ENCODE measurements at places on chromosomes 7 and 10. TPM values are rescaled to one million over a fixed set of nuclear protein-coding genes. Genes with fewer than 3 reads are reported as not detected.

Gene GIMAP2
- 30.5 TPM for total RNA-seq

Gene STRIP2
- total RNA-seq = 73.5 TPM

DNA sequence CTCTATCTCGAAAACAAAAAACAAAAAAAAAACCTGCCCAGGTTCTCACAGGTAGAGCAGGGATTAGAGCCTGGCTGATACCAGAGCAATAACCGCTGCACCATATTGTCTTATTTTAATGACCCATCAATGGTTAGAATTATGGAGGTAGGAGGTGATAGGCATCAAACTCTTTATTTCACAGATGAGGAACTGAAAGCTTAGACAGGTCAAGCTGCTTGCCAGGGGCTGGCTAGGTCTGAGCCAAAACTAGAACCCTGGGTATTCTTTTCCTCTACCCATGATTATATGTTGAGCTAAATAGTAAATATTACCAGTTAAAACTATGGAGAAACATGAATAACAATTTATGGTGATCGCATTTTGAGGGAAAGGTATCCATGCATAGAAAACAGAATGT is 2.0 kb upstream of the PPP1R3C start:
- H3K4me3 ChIP-seq = no peak overlapping the region
- peaks cover 49% of the 10 kb centered on the region for H3K27me3 ChIP-seq
- no peak for DNase-seq

DNA sequence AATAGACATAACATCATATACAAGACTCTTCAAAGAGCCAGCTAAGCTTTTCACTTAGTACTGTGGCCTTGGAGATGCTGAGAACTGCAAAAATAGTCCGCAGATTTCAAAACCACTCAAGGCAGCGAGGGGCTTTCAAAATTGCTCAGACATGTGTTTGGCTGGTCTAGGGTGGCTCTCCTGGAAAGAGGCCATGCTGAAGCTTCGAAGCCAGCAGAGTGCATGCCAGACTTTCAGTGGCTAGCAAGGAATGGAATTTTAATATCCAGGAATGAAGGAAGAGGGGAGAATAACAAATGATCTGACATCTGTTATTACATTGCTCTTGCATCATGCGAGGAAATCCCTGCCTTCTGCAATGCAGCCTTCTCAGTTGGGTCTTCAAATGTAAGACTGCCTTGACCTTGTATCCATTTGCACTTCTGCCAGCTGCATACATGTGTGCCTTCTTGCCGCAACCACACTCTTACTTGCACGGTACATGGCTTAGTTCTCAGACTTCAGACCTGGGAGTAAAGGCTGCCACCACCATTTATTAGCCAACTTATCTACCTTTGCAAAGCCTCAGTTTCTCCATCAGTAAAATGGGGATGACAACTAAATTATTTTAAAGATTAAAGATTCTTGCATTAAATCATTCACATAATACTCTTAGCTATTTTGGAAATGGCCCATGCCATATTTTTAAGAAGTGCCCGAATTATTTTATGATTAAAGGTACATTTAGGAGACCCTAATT is 55.9 kb downstream of the ITIH5 start:
- peaks cover 6% of the 10 kb centered on the region for H3K27me3 ChIP-seq
- DNase-seq = no peak
- no peaks in the 10 kb centered on the region for H3K36me3 ChIP-seq
- H3K27ac ChIP-seq = no peak overlapping the region
- H3K4me1 ChIP-seq = no peaks in the 10 kb centered on the region

DNA sequence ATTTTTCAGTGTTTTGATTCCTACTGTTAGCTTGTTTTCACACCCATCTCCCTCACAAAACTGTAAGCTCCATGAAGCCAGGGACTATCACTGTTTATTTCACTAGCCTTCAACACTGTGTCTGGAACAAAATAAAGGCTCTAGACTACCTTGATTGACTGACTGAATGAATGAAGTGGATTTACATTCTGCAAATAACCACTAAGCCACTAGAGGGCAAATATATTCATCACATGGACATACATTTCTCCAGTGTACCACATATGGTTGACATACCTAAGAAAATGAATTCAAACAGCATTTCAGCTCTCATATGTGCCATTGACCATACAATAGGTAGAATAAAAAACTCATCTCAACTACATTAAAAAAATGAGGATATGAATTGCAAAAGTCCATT is 185.9 kb downstream of the RAB11FIP2 start:
- DNase-seq = no peak
- H3K27me3 ChIP-seq = peaks cover 8% of the 10 kb centered on the region
- H3K27ac ChIP-seq = no peak overlapping the region
- no peaks in the 10 kb centered on the region for H3K4me1 ChIP-seq

GRCh38 chr10:88934900-88935672 is 17.5 kb downstream of the ACTA2 start:
- no peaks in the 10 kb centered on the region for H3K27me3 ChIP-seq
- H3K4me1 ChIP-seq = peaks cover 25% of the 10 kb centered on the region
- H3K36me3 ChIP-seq = peaks cover 55% of the 10 kb centered on the region
- no peak overlapping the region for H3K4me3 ChIP-seq

GRCh38 chr7:134823400-134823799 is 44.0 kb downstream of the CALD1 start:
- peaks cover 2% of the 10 kb centered on the region for H3K27me3 ChIP-seq
- no peaks in the 10 kb centered on the region for H3K4me1 ChIP-seq
- no peak overlapping the region for H3K4me3 ChIP-seq
- DNase-seq = no peak
- H3K27ac ChIP-seq = no peak overlapping the region
- no peaks in the 10 kb centered on the region for H3K36me3 ChIP-seq

DNA sequence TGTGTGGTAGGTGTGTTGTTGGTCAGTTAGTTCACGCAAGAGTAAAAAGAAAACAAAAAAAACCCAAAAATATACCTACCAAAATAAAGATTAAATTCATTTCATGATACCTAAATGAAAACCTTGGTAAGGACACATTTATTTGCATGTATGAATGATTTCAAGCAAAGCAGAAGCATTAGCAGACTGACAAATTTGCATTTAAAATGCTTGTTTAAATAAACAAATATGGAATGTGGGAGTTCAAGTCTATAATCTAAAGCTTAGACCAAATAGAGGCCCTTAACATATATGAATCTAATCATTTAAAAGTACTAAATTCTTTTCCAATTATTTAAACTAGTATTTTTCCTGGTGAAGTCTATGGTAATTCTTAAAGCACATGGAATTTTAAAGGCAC is 35.8 kb downstream of the GNAT3 start:
- no peak for DNase-seq
- no peaks in the 10 kb centered on the region for H3K4me1 ChIP-seq
- H3K27me3 ChIP-seq = no peaks in the 10 kb centered on the region
- H3K27ac ChIP-seq = no peak overlapping the region

- no peaks in the 10 kb centered on the region for H3K4me1 ChIP-seq
- no peak overlapping the region for H3K27ac ChIP-seq
- no peaks in the 10 kb centered on the region for H3K27me3 ChIP-seq
- H3K36me3 ChIP-seq = no peaks in the 10 kb centered on the region
- no peak for DNase-seq
Observed at GRCh38 chr10:19782430-19783089, 33.7 kb upstream of the PLXDC2 start.
